ENCODE measurements at places on chromosomes 4 and X.

- no peak for DNase-seq
These were observed 213.4 kb upstream of the S100G start for GRCh38 chrX:16436348-16437188.

- no peak for DNase-seq
These were observed 43.3 kb downstream of the NHSL2 start for GRCh38 chrX:71953946-71954345.

- DNase-seq, result no peak
These were observed 106.4 kb upstream of the FTHL17 start for GRCh38 chrX:31178064-31178768.

DNA sequence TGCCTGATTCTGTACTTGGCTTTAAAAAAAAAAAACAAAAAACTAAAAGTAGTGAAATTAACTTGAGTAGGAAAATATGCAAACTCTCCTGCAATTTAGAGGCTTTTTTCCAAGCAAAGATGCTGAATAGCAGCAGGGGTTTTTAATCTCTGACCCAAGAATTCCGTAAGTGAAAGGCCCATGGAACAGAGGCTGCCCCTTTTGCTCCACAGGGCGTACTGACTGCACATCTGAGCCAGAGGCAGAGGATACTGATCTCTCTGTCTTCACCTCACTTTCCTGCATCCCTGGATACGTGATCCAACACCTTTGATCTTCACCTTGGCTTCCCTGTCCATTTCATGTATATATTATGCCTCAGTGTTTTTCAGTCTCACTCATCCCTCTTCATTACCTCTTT, 3.9 kb downstream of the FAM149A start:
- no peak for DNase-seq

DNA sequence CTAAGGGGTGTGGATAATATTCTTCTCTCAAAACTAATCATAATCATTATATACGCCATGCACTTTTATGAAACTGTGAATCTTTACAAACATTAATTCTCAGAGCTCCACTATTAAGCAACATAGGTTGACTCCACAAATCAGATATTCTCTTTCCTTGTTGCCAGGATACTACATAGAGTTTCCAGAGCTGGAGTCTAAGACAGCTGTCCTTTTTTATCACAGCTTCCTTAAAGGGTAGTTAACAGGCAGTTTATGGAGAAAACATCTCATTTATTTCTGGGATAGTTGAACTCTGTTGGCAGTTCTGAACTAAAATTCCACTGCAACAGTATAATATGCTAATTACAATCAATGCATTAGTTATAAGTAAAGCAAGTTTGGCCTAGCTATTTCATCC, 152.1 kb upstream of the PPP1R2C start:
- DNase-seq, result no peak

GRCh38 chr4:139017861-139018260, 2.3 kb downstream of the NOCT start:
- DNase-seq, result no peak

DNA sequence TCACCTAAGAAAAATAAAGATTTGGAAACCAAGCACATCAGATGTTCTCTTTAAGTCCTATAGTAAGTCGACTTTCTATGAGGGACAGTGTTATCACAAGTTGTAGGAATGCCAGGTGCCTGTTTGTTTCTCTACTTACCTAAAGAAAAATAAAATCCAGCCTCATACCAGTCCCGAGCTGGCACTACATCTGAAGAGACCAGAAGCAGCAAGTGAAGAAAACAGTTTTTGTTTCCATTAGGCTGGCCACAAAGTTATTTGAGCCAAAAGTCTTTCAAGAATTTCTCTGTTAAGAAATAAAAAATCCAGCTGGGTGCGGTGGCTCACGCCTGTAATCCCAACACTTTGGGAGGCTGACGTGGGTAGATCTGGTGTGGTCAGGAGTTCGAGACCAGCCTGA, 10.8 kb upstream of the PPARGC1A start:
- no peak for DNase-seq

GRCh38 chr4:7924163-7924562, 15.5 kb downstream of the AFAP1 start:
- no peak for DNase-seq

DNA sequence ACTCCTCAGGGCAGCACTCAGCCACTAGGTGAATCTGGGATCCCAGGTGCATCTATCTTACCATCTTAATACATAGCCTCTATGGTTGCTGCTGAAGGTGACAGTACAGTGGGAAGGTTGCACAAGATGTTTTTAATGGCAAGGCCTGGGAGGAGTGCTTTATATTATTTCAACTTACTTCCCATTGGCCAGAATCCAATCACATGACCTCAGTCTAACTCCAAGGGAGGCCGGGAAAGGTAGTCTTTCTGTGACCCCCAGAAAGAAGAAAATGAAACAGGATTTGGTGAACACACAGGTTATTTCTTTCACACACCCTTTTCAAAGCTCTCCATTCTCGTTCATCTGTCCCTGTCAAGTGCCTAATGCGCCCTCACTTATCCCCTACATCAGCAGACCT, 189.1 kb upstream of the ATP6AP2 start:
- DNase-seq, result no peak

- peak; percentile 8 for DNase-seq
These were observed 34.6 kb downstream of the WDR1 start for GRCh38 chr4:10082047-10082446.

DNA sequence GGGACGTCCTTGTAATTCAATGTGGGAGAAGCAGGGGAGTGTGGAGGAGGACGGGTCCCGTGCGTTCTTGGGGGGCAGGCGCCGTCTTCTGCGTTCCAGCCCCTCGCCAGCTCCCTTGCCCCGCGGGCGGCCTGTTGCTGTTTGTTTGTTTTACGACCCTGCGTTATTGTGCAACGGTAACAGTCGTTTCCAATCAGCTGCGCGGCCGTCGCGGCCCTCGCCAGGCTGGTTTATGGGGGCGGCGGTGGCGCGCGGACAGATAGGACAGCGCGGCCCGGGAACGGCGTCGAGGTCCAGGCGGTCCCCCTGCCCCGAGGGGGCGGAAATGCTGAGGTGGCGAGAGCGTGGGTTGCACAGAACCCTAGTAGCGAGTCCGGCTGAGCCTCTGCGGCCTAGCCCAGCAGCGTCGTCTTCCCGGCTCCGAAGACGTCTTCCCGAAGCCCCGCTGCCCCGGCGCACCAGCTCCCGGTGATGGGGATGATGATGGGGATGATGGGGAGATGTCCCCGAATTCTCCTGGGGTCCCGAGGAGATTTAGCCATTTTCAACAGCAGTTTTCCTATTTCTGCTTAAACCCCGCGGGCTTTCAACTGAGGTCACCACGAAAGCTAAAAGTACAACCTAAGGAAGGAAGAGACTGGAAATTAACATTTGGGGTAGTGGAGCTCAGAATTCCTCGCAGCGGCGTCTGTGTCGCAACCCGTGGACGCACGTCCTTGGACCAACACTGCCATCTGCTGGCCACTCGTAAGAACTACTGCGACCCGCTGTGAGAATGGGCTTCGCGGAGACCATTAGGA, 4.8 kb downstream of the PDGFRA start:
- no peak for DNase-seq

DNA sequence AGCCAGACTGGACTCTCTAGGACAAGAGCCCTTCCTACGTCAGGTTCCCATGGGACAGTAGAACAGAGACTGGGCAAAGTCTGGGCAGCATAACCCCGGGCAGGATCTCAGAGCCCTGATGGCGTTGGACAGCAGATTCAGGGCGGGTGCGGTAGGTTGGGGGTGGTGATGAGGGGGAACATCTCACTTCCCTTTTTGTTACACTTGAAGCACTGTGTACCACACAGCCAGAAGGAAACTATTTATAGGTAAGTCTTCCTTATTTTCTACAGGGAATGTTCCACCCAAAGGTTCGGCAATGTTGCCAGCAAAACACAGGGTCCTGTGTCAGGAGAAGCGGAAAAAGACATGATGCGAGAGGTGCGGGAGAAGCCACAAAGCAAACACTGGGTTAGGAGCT, 54.3 kb downstream of the TSC22D3 start:
- no peak for DNase-seq

DNA sequence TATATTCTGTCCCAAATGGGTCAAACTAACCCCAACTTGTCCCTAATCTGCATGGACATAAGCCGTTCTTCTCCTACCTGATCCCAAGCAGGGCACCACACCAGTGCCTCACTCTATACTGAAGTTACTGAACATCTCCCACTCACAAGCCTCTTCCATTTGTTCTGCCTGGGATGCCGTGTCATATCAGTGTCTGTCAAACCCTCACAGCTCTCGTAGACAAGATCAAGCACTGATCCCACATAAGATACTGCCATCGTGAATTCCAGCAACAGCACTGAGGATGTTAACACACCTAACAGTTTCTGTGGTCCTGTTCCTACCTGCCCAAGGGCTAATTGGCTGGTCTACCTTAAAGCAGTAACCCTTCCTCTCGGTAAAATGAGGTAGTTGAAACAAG, 162.1 kb downstream of the APBB2 start:
- no peak for DNase-seq

- DNase-seq, result no peak
These were observed 3.4 kb downstream of the TEX13B start for GRCh38 chrX:107978707-107979307.

DNA sequence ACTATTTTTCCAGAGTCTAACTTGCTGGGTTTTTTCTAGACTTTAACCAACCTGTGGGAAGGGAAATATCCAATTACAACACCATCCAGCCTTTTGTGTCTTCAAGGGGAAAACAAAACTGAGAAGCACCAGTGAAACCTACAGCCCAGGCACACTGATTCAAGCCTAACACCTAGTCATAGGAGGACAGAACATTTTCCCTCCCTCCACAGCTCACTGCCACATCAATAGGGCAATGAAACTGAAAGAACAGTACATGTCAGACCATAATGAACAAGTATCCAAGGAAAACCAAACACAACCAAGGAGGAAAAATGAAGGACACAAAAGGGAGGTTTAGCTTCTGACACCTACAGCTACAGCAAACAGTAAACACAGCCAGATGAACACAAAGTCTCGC, 17.6 kb downstream of the MAGEA8 start:
- no peak for DNase-seq

DNA sequence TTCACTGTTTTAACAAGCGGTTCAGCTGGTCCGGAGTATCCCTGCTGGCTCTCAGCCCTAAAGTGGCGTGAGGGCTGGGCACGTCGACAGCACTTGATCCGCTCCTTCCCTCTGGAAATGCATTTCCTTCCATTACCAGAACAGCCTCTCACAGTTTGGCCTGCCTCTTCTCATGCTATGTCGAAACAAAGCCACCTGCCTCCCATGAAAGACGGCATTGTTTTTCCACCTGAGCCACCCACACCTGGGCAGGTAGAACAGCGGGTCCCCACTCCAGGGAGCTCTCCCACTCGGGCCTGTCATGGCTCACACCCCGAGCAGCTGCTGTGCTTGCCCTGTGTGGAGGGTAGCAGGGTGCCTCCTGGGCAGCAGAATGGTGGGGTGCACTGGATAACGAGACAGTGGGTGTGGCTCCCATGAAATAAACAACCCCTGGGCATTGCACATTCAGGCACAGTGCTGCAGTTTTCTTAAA, 86.2 kb downstream of the FHDC1 start:
- no peak for DNase-seq

GRCh38 chrX:3006495-3006894, at the start of gene ARSH:
TSS of gene ARSH (plus strand) at chrX:3006546. CDS start at chrX:3006613, 67 bp downstream.
- no peak for DNase-seq

DNA sequence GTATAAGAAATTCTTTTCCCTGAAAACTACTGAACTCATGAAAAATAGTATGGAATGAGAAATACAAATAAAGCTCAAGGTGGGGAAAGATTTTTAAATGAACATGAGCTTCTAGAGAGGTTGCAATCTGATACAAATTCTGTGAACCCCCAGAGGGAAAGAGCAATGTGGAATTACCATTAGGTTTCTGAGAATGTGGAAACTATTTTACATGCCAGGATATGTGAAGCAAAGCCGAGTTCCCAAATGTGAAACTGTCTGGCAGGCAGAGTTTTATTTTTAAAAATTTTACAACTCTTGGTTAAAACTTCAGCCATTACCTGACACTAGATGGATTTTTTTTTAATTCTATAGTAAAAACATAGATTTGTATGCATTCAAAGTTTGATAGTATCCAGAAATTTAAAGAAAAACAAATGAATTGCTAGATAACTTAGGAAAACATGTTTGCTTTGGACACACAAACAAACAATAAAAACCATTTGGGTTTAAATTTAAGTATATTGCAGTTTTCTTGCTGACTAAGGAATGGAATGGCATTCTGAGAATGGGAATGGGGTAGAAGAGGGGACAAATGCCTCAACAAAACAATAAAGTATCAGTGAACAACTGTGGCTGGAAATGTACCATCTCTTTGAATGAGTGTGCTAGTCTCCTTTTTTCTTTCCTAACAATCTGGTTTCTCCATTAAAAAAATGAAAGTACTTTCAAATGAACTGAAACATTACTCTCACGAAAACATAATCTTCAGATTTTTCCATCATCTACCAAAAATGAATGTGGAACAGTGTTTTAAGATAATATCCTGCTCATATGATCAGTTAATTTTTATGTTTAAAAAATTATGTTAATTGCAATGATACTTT, 99.6 kb downstream of the PCDH18 start:
- DNase-seq, result no peak

GRCh38 chrX:130896026-130896425, 7.0 kb downstream of the ENOX2 start:
- no peak for DNase-seq

DNA sequence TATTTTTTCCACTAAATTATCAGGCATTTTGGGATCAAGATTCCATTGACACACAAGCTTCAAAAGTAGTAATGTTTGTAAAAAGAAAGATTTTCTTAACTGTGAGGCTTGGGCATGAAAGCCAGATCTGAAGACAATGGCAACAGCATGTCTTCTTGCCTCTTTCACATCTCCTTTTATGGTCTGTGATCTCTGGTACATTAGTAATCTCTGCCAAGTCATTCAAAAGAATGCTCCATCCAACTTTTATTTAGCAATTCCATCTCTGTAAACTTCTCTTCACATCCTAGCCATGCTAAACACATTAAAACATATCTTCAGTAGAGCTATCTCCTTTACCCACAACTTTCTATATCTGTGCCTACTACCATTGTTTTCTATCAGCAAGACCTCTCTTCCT, 465.4 kb downstream of the FAT4 start:
- no peak for DNase-seq

- no peak for DNase-seq
These were observed 424.5 kb upstream of the NR3C2 start for GRCh38 chr4:148866666-148867065.

GRCh38 chr4:42915484-42915883, 23.0 kb downstream of the GRXCR1 start:
- no peak for DNase-seq

DNA sequence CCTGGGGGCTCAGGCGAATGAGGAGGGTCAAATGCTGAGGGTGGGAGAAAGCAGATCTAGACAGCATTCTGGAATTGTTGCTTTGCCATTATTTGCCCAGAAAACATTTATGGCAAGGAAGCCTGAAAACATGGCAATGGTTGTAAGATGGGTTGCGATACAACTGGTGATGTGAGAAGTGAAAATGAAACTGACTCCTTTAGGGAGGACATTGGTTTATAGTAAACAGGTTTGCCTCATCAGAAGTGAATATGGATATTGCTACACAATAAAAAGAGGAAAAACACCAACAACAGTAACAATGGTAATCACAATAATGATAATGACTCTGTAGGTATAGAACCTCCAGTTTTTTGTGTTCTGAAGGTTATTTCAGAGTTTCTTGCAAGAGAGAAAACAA, 107.0 kb upstream of the TBC1D9 start:
- DNase-seq, result no peak

Measured in GM12892 (cell line).